ENCODE measurements at places on chromosomes 16 and 17.
A peak's percentile ranks its signal among the peaks of the same experiment; 100 is the strongest.

DNA sequence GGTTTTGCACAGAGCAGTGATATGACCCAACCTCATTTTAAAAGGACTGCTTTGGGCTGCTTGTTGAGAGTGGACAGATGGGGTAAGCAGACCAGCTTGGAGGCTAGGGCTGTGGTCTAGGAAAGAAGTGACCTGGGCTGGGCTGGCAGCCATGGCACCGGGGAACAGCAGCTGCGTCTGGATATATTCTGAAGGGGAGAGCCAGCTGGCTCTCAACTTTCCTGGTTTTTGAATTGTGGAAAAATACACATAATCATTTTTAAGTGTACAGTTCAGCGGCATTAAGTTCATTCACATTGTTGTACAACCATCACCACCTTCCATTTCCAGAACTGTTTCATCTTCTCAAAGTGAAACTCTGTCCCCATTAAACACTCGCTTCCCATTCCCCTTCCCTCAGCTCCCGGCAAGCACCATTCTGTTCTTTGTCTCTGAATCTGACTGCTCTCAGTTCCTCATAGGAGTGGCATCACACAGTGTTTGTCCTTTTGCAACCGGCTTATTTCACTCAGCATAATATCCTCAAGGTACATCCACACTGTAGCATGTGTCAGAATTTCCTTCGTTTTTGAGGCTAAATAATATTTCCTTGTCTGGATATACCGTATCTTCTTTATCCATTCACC, 113.2 kb downstream of the SPECC1 start:
- DNase-seq: no peak

DNA sequence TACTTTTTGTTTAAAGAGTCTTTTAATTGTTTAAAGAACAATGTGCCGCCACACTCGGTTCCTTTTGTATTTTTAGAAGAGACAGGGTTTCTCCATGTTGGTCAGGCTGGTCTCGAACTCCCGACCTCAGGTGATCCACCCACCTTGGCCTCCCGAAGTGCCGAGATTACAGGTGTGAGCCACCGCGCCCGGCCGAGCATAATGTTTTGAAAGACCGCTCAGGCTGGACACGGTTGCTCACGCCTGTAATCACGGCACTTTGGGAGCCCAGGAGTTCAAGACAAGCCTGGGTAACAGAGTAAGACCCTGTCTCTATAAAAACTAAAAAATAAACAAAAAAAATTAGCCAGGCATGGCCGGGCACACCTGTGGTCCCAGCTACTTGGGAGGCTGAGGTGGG, 59.8 kb downstream of the RNF213 start:
- DNase-seq: no peak

DNA sequence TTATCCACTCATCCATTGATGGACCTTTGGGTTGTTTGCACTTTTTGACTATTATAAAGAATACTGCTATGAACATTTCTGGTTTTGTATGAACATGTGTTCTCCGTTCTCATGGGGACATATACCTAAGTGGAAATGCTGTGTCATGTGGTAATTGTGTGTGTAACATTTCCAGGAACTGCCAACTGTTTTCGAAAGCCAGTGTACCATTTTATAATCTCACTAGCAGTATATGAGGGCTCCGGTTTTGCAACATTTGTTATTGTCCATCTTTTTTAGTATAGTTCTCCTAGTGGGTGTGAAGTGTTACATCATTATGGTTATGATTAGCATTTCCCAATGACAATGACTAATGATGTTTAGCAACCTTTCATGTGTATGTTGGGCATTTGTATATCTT, 5.1 kb upstream of the TRIM25 start:
- no peak for DNase-seq

DNA sequence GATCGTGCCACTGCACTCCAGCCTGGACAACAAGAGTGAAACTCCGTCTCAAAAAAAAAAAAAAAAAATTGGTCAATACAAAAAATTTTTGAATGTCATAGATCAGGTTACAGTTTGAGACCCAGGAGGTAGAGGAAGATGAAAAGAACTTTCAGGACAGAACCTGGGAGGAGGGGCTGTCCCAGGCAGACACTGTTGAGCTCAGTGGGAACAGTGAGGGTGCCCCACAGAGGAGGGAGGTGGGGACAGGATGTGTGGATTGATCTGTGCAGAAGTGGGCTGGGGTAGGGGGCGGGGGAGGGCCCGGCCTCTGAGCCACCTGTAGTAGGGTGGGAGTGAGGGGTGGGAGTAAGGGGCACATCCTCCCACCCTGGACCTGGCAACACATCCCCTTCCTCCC, 58.3 kb downstream of the PRMT7 start:
- no peak for DNase-seq

GRCh38 chr16:31879937-31880321, 6.3 kb downstream of the ZNF267 start:
- no peak for DNase-seq

DNA sequence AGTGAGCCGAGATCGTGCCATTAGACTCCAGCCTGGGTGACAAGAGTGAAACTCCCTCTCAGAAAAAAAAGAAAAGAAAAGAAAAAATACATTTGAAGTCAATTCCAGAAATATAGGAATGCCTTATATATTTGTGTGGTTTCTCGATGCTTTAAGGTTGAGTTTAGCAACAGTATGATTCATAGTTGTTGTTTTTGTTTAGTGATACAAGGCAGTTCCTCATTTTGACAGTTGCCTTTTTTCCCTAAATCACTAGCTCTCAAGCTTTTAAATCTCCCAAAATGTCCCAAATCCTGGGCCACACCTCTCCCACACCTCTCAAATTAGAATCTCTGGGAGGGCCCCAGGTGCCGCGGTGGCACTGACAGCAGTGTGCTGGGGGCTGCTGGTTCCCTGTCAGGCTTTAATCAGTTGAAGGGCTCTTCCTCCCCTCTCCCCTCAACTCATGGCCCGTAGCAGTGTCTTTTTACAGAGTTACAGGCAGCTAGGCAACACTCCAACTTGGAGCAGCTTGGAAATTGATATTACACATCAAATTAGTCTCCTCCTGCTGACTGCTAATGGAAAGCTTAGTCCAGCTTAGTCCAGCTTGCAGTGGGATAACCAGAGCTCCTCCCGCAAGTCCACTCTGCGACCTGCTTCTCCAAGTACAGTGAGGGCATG, 58.4 kb downstream of the EPN2 start:
- no peak for DNase-seq

DNA sequence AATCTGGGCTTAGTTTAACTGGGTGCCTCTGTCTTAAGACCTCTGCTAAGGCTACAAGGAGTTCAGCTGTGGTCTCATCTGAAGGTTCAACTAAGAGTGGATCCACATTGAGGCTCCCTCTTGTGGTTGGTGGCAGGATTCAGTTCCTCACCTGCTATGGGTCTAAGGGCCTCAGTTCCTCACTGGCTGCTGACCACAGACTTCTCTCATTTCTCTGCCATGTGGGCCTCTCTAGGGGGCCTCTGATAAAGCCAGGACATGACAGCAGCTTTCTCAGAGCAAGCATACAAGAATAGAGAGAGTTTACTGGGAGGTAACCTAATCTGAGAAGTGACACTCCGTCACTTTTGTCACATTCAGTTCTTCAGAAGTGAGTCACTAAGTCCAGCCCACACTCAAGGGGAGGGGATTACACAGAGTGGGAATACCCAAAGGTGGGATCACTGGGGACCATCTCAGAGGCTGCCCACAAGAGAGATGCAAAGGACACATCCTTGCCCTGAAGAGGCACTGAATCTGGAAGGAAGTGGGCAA, 19.2 kb upstream of the ABAT start:
- DNase-seq: peak; percentile 29

DNA sequence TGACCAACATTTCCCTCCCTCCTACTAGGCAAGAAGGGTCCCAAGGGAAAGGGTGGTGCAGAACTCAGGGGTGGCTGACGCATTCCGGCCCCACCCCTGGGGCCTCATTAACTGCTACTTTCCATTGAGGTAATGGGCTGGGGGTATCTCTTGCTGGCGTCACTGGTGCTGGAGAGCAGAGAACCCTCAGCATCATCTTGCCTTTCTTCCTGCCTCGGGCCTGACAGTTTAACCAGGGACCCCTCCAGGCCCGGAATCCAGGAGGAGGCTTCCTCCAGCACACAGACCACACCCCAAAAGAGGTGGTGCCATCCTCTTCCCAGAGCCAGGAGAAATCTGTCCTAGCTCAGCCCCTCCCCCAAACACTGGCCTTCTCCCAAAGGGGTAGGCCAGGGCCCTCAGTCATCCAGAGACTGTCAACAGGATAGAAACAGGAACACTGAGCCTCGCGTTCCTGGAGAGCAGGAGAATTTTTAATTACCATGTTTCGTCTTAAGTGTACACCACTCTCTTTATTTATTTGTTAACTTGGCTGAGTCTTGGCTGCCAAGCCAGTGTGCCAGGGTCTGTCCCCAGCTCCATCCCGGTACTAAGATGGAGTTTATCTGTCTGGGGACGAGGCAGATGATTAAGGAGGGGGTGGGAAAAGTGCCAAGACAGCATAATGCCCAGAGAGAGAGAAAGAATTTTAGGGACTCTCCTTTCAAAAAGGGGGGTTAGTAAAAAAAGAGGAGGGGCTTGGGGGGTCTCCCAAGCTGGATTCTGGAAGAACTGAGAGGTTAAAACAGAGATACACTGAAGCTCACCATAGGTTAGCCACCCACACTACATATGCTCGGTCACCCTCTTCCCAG, 5.1 kb downstream of the ETV4 start:
- no peak for DNase-seq

DNA sequence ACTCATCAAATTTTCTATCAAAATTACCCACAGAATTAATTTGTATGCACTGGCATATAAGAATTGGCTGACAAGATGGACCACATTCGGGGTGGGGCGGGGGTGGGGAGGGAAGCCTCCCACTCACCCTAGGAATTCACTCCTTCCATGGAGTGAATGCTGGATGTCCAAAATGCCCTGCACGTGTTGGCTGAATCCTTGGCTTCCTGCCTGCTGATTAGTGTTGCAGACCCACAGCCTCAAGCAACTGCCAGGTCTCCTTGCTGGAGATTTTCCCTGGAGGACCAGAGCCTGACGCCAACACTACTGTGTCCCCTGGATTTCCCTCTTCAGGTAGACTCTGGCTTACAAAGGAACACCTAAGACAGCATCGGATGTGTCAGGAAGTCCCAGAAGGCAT, 575.7 kb upstream of the CDH11 start:
- DNase-seq: no peak
